Activated T-cell treated with anti-CD3 and anti-CD28 coated beads, Interleukin-2, amount 50 U/mL, for 4 hours (primary cell): ENCODE measurements at places on chromosomes 5 and 9.

GRCh38 chr5:178114325-178115135 is 1.2 kb downstream of the N4BP3 start:
- DNase-seq: peak; percentile 51

- DNase-seq: no peak
Measured at GRCh38 chr5:74631081-74631953, 9.2 kb downstream of the ENC1 start.

- peak; percentile 48 for DNase-seq
Measured at GRCh38 chr5:68252673-68253623, 37.4 kb downstream of the PIK3R1 start.

GRCh38 chr5:78648359-78649210 is at the start of gene LHFPL2:
Gene LHFPL2, minus strand, starts transcription at chr5:78648772. Its CDS starts 138,559 bp downstream, at chr5:78510213.
- DNase-seq: no peak

DNA sequence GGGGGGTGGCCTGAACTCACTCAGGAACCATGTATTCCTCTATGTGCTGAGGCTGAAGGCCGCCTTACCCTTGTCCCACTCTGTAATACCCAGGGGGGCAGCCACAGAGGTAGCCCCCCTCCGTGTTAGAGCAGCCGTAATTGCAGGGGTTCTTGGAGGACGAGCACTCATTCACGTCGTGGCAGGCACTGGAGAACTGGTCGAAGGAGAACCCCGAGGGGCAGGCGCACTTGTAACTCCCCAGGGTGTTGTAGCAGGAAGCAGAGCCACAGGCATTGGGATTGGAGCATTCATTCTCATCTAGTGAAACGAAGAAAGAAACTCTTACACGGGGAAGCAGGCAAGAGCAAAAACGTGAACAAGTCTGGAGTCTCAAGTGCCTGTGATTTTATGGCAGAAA is 179.8 kb downstream of the SLC12A2 start:
- no peak for DNase-seq

DNA sequence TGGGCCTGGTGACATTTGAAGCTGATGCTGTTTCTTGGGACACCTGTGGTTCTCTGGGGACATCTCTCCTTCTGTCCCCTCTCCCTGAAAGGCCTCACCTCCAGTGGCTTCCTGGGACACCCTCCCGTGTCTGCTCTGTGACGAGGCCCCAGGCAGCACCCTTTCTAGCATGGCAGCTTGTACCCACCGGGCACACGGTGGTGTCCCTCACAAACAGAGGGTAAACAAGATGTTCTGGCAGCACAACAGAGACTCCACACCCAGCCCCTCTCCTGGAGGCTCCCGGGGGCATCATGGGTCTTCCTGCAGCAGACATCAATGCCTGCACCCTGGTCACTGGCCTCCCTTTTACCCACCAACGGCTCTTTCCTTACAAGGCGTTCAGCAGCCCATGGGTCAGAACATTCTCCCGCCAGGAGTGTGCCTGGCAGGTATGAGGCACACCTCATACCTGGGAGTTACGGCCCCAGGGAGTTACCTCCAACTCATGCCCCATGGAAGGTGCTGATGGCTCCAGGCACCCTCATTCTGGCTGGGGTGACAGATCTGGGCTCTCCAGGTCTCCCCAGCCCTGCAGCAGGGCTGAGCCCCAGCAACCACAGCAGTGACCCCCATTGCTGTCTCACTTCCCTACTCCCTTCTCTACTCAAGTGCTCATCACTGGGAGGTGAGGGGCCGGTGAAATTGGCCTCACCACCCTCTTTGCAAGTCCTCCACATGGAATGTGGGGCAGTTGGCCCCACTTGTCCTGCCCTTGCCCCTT is 51.1 kb downstream of the BARX1 start:
- no peak for DNase-seq

- no peak for DNase-seq
Measured at GRCh38 chr9:130768891-130769403, 66.1 kb upstream of the ABL1 start.

GRCh38 chr9:36144309-36145232 is 8.0 kb downstream of the GLIPR2 start:
- no peak for DNase-seq

GRCh38 chr5:150112201-150113046 is 26.1 kb upstream of the CSF1R start:
- DNase-seq: no peak

DNA sequence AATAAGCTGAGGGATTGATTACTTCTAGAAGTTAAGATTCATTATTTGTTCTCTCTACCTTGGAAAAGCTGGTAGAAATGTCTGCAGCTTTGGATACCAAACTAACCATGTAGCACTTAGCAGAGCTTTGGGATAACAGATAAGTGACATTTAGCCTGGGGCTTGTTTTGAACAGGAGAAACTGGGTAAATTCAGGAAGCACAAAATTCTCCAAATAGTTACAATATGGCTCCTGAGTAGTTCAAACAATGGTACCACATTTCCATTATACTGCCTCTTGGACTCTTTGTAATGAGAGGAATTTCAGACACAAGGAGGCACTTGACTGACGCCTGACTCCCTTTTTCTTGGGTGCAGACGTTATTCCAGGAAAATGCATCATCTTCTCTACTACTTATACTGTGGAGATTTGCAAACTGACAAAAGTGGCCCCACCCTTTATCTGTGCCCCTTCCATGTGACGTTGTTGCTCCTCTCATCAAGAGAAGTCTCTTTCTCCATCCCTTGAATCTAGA is 22.5 kb downstream of the PRUNE2 start:
- no peak for DNase-seq

GRCh38 chr5:172420235-172420939 is 33.9 kb downstream of the SH3PXD2B start:
- DNase-seq: no peak

- no peak for DNase-seq
Measured at GRCh38 chr5:90287036-90287435, 122.5 kb downstream of the CETN3 start.

GRCh38 chr5:67831048-67831447 is 384.5 kb upstream of the PIK3R1 start:
- no peak for DNase-seq

GRCh38 chr5:34529581-34530331 is 126.4 kb upstream of the RAI14 start:
- DNase-seq: no peak

DNA sequence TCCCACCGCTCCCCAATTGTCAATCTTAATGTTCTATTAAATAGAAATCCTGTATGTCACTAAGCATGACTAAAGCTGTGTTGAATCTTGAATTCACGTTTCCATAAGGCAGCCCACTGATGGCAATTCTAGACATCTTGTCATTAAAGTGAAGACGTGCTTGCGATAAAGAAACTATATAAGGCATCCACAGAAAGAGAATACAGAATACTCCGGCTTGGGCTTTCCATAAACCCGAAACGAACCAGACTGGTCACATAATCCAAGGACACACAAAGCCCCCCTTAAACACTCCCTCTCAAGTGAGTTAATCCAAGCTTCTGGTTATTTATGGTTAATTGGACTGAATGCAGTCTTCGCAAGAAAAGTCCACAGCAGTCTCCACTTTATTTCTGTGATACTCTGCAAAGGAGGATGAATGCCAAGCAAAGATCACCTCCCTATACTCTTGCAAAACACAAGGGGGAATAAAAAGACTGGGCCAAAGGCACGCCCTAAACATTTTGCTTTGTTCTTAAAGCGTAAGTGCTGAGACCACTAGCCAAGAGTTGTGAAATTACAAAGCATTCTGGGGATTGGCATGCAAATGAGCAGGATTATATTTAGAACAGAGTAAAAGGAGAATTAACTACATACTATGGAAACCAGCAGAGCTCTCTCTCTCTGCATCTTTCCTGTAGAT is 54.7 kb downstream of the DPYSL3 start:
- DNase-seq: no peak

GRCh38 chr9:3507395-3508077 is 18.3 kb downstream of the RFX3 start:
- no peak for DNase-seq

- DNase-seq: no peak
Measured at GRCh38 chr5:41707853-41708603, 162.2 kb downstream of the OXCT1 start.

DNA sequence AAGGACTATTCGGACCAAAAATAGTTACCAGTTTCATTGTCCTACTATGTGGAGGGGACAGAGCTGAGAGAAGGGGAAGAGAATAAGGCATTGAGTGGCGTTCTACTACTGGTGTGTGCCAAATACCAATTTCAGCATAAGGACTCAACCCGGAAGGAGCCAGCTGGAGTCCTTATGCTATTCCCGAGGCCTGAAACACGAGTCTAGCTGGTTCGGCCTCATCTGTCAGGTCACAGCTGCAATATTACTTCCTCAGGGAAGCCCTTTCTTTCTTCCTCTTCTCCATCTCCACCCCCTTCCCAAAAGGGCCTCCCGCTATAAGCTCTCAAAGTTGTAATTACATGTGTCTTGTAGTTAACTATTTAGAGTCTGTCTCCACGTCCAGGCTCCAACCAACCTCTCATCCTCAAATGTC is 20.5 kb upstream of the FER start:
- DNase-seq: no peak

GRCh38 chr5:23763170-23763569 is 255.8 kb downstream of the PRDM9 start:
- DNase-seq: no peak

DNA sequence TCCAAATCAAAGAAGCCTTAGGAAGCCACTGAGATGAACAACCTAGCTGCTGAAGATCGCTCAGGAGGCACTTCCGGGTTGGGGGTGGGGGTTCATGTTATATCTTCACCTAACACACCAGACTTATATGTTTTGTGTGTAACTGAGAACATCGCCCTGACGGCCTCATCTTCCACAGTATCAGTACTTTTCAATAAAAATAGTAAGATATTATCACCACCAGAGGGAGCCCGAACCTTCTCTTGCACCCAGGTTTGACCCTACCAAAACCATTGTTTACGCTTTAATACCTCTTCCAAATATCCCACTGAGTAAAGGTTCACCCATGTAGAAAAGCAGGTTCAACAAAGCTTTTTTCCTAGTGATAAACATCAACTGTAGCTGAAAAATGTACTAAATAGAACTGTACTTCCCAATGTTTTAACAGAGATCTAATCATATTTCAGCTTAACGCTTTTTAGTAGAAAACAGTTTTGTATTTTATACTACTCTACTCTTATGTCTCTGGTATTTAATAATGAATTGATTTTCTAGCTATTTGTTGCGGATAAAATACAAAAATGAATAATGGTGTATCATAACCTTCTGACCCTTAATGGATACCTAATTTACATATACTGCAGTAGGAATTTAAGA is 244.0 kb downstream of the EPB41L4A start:
- DNase-seq: peak; percentile 8

GRCh38 chr5:164672931-164673694 is 1167.7 kb downstream of the MAT2B start:
- DNase-seq: no peak
